ENCODE measurements at places on chromosomes 5 and 9.

GRCh38 chr5:147504535-147504934 is 5.3 kb downstream of the DPYSL3 start:
- DNase-seq, result no peak

GRCh38 chr5:148290271-148291195 is 21.7 kb upstream of the SPINK7 start:
- DNase-seq, result peak; percentile 48

DNA sequence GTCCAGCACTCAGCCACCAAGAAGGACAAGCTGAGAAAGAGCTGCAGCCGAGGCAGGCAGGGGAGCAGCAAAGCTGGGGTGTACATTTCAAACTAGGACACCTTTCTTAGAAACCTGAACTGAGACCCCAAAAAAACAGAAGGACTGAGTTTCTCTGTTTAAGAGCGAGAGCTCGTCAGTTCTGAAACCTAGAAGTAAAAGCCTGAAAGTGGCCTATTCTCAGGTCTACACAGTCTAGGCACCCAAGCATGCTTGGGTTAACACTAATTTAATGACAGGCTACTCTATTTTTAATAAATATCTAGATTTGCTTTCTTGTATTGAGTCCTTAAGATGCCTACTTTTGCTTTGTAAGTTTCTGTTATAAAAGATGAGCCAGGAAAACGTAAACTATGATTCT is 49.0 kb upstream of the TLE4 start:
- DNase-seq, result no peak

GRCh38 chr9:124110307-124110915 is 98.8 kb downstream of the LHX2 start:
- DNase-seq, result no peak

DNA sequence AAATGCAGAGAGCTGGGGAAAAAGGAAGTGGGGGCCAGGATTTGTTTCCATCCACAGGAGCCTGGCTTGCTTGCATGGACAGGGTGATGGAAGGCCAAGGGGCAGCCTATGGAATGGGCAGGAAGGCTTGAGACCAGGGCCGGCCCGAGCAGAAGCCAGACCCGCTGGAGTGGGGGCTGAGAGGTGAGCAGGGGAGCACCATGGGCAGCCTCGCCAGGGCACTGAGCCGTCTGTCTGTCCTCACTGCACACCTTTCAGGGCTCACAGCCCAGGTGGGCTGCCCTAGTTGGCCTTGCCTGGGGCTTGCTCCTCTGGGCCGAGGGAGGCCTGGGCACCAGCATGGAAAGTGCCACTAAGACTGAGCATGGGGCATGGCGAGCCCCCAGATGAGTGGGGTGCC is 58.6 kb upstream of the CNOT6 start:
- DNase-seq, result no peak

DNA sequence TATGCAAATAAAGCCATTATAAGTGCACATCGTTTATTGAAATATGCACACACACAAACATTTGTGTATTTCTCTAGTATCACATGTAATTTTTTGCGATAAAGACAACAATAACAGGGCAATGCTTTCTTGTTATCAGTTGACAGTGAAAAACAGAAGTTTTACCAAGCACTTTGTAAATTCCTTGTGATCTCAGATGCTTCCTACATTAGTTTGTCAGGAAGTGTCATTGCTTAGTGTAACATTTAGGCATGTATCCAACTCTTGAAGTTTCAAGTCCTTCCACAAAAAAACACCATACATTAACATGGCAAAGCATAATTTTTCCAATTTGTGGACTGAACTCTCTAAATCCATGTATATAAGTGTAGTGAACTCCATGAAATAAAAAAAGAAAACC is 46.4 kb downstream of the MOCS2 start:
- no peak for DNase-seq

GRCh38 chr9:33782395-33783152 is 12.8 kb upstream of the PRSS3 start:
- DNase-seq, result no peak

GRCh38 chr9:135503371-135504261 is 3.1 kb downstream of the MRPS2 start:
- DNase-seq, result no peak

- DNase-seq, result peak; percentile 49
Observed at GRCh38 chr5:163564321-163564938, 59.0 kb downstream of the MAT2B start.

- DNase-seq, result no peak
Observed at GRCh38 chr9:94945197-94946144, 219.0 kb downstream of the AOPEP start.

GRCh38 chr9:88783711-88784083 is 207.6 kb upstream of the S1PR3 start:
- DNase-seq, result no peak

- no peak for DNase-seq
Observed at GRCh38 chr5:81786991-81787390, 36.1 kb upstream of the SSBP2 start.

DNA sequence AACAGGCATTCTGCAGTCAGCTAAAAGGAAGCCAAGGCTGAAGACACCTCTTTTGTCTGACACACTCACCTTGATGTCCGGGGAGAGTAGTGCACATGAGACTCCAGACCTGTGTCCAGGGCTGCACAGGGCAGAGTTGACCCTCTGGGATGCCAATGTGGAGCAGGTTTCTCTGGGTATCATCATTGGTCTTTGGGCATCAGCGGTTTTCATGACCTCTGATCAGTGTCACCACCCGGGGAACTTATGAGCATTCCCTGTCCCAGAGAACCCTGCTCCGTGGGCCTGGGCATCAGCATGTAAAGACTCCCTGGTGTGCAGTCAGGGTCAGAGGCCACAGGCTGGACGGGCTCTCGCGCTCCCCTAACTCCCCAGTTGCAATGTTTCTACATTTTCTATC is 80.2 kb downstream of the NSUN2 start:
- DNase-seq, result no peak

DNA sequence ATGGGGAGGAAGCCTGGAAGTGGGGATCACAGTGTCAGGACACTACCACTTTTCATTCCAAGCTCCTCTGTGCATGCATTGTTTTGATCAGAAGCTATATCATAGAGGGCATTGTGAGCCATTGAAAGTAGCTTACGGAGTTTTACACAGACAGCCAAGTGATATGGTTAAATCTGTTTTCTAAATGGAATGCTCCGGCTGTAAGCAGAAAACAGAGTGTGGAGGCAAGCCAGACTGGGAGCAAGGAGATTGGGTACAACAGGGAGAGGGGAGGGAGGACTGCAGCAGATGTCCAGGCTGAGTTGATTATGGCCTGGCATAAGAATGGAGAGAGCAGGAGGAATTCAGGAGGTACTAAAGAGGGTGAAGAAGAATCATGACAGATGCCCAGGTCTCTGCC is 15.5 kb upstream of the SOWAHA start:
- no peak for DNase-seq

DNA sequence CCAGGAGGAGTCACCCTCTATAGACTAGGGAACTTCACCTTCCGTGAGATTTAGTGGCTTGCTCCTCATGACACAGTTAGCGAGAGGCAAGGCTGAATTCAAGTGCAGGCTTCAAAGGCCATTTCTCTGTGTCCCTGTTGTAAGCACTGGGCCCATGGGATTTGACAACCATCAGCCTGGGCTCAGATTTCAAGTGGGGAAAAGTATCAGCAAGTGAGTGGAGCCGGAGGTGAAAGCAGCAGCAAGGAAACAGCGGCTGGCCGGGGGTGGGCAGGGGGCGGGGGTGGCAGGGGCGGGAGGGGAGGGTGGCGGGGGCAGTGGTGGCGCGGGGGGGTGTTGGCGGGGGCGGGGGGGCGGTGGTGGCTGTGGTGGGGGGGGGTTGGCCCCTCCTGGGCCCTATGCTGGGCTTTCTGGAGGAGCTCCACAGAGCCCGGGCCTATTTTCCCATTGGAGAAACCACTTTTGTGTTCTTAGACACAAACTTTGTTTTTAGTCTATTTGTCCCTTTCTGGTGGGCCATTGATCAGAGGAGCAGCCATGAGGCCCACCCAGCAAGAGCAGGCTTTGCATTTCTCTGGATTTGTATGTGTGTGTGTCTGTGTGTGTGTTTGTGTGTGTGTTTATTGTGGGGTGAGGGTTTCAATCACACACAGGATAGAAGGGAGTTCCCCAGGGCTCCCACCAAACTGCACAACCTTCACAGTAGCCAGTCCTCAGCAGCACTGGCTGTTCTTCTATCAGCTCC is 165.4 kb upstream of the RAI14 start:
- peak; percentile 94 for DNase-seq

DNA sequence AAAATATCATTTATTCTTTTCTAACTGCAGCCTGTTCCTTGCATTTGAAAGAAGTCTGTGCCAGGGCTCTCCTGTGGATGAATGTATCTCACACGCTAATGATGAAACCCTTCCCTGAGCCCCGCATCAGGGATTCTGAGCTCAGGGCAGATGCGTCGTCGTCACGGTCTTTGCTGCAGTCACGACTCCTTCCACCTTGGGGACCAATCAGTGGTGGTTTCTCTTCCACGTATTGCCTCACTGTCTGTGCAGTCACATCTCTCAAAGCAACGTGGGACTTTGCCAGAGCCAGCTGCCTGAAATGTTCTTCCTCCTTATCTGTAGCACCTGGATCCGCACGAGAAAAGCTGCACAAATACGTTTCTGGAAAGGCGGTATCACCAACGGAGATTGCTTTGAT is 13.9 kb upstream of the UBE2QL1 start:
- no peak for DNase-seq

GRCh38 chr9:31868830-31869229 is 515.6 kb upstream of the ACO1 start:
- no peak for DNase-seq

- DNase-seq, result no peak
Observed at GRCh38 chr5:52392321-52392720, 395.4 kb upstream of the ITGA1 start.

GRCh38 chr9:107290619-107291018 is 7.5 kb downstream of the RAD23B start:
- DNase-seq, result no peak

GRCh38 chr9:124108216-124108615 is 96.6 kb downstream of the LHX2 start:
- DNase-seq, result no peak

DNA sequence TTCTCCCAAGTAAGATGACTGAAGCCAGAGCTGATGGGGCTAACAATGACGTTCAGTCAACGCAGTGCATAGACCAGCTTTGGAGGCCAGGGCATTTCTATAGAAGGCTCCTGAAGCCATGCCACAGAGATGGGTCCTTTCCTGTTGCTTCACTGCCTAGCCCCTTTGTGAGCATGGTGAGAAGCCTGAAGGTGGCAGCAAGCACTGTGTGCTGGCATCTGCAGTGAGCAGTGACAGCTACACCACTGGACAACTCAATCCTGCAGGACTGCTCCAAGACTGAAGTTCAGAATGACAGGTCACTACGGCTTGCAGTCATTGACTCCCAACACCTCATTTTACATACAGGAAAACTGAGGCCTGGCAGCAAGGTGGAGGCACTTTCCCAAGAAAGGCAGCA is 229.0 kb downstream of the TSSK1B start:
- no peak for DNase-seq

DNA sequence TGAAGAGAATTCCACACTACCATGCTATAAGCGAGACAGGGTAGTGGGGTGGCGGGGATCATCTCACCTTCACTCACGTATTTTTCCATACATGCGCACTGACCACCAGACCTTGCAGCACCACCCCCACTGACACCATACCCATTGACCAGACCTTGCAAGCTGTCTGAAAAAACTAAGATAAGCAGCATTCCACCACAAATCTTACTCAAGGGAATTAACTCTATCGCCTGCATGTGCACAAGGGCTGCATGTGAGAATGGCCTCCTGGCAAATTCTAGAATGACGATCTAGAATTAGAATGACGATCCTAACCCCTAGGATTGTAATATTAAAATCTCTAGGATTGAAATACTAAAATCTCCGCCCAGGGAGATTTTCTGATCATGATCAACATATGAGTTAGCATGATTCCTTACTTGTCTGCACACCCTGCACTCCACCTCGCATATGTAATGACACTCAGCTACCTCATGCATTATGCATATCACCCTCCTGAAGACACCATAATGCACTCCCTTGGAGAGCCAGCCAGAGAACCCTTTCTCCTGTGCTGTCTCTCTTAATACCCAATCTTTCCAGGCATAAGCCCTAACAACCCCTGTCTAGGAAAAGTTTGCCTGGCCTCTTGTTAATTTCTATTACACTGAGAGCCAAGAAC is 11.7 kb downstream of the SOX30 start:
- DNase-seq, result no peak

- no peak for DNase-seq
Observed at GRCh38 chr9:126386088-126386487, 59.5 kb downstream of the MVB12B start.

GRCh38 chr9:108709126-108709525 is 146.7 kb downstream of the ACTL7B start:
- DNase-seq, result no peak

- DNase-seq, result no peak
Observed at GRCh38 chr5:142295084-142295758, 29.6 kb downstream of the SPRY4 start.

GRCh38 chr5:141869514-141869913 is 8.7 kb downstream of the PCDH1 start:
- no peak for DNase-seq

GRCh38 chr5:111447822-111448221 is 64.5 kb downstream of the STARD4 start:
- DNase-seq, result peak; percentile 48

GRCh38 chr5:102922111-102922720 is 167.1 kb downstream of the PAM start:
- DNase-seq, result no peak

DNA sequence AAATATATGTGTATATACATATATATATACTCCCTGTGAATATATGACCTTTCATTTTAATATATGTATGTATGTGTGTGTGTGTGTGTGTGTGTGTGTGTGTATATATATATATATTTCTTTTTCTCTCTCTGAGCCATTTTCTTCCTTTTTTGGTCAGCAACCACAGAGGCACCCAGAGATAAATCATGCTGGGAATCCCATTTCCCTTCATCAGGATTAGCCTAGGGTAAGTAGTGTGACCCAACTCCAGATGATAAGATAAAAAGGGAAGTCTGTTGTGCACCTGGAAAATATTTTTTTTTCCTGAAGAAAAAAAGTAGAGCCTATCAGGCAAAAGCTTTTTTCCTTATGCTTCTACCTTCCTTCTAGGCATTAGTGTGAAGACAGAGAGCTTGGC is 25.4 kb upstream of the SUB1 start:
- DNase-seq, result no peak

DNA sequence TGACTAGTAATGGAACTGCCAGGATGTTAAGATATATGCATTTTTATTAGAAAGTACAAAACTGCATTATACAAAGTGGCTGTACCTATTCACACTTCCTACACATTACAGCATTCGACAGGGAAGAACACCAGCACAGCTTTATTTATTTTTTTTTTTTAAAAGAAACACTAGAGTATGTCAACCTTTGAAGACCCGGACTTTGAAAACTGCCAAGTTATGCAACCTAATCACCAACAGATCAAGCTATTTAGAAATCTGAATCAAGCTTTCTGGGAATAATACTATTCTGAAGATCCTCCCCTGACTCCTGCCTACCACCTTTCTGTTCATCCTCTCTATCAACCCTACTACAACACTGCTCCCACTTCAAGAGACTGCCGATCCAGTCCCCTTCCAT is 4.5 kb downstream of the GEMIN5 start:
- no peak for DNase-seq

Measured in NCI-H1436 (cell line).